ENCODE measurements at places on chromosomes 1 and 21.

- DNase-seq = no peak
Measured at GRCh38 chr1:118042501-118042900, 113.0 kb downstream of the WDR3 start.

GRCh38 chr21:45467221-45467779 is 62.3 kb downstream of the COL18A1 start:
- no peak for DNase-seq

GRCh38 chr1:14267991-14268390 is 330.5 kb upstream of the KAZN start:
- no peak for DNase-seq

GRCh38 chr1:214233856-214234634 is 46.9 kb upstream of the SMYD2 start:
- no peak for DNase-seq

GRCh38 chr1:151347523-151348246 is 633 bp upstream of the RFX5 start:
- DNase-seq = no peak

DNA sequence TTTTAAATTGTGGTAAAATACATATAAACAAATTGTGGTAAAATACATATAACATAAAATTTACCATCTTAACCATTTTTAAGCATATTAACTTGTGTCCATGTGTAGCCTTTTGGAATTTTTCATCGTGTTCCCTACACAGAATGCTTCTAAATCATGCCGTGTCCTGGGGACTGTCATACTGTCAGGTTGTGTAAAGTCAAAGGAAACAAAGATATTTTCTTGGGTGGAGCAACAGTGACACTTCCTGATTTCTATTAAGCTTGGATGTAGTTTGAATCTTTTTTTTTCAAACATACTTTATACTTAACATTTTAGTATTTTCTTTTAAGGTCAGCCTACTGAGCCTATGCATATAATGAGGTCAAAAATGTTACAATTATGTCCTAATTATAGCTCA is 32.3 kb downstream of the DOP1B start:
- no peak for DNase-seq

- DNase-seq = no peak
Measured at GRCh38 chr1:115082949-115083348, 6.4 kb downstream of the TSPAN2 start.
